ENCODE measurements at places on chromosomes 6 and 20.

DNA sequence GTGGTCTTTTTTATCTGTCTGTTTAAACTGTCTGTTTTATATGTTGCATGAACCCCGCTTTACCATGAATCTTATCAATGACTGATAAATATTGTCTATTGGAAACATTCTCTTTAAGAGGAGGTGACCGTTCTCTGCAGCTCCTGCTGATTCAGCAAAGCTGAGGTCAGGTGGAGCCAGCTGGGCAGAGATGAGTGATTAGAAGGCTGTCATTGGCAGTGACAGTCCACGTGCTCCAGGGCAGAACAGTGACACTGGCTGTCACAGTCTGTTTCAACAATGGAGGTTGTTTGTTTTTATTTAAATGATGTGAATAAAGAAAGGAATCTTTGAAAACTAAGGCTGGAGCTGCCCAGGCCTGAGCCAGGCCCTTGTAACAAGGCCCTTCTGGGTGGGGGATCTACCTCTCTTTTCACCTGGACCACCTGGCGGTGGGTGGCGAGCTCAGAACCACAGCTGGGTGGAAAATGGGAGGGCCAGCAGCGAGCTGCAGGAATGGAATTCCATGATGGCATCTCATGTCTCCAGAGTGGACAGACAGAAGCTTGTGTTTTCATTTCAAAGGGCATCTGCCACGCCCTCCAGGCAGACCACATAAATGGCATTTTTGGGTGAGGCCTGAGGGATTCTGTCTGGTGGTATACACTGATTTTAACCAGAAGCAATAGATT lies 12.6 kb downstream of the SYNJ2 start:
- no peak for DNase-seq

DNA sequence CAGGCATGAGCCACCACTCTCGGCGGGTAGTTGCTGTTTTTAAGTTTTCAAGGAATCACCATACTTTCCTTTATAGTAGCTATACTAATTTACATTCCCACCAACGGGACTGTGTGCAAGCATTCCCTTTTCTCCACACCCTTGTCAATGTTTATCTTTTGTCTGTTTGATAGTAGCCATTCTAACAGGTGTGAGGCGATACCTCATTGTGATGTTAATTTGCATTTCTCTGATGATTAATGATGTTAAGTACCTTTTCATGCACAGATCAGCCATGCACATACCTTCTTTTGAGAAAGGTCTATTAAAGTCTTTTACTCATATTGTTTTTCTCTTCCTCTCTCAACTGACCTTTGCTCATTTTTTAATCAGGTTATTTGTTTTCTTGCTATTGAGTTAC lies 43.0 kb upstream of the CCND3 start:
- no peak for DNase-seq

DNA sequence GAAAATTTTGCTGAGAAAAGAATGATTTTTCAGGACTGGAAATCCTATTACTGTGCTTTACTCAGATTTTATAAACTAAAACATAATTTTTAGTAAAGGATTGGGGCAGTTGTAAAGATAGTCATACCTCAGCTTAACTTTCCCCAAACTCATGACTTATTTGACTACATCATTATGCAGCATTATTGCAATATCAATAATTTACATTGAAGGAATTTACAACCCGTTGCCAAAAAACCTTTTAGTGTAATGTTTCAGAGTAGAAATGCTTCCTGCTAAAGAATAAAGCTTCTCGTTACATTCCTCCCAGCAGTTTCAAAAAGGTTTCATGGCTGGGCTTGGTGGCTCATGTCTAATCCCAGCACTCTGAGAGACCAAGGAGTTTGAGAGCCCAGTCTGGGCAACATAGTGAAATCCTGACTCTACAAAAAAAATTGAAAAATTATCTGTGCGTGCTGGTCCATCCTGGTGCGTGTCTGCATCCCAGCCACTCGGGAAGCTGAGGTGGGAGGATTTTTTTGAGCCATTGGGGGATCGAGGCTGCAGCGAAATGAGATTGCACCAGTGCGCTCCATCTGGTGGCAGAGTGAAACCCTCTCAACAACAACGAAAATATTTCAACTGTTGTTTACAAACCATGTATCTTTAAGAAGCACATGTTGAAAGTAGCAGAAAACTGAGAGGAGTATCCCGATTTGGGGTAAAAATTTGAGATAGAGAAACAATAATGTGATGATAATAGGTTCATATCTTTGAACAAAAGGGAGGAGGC lies 4.4 kb downstream of the AMD1 start:
- peak; percentile 67 for DNase-seq

DNA sequence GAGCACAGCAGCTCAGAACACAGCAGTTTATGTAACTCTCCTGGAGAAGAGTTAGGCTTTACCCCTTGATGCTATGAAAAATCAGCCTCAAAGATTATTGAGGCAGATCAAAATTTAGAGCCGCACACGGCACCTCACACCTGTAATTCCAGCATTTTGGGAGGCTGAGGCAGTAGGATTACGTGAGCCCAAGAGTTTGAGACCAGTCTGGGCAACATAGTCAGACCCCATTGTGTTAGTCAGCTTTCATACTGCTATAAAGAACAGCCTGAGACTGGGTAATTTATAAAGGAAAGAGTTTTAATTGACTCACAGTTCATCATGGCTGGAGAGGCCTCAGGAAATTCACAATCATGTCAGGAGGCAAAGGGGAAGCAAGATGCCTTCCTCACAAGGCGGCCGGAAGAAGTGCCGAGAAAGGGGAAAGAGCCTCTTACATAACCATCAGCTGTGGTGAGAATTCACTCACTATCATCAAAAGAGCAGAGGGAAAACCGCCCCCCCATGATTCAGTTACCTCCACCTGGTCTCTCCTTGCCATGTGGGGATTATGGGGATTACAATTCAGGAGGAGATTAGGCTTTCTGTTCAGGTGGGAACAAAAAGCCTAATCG lies 87.7 kb downstream of the SGK1 start:
- no peak for DNase-seq

- DNase-seq, result peak; percentile 9
These were observed 33.8 kb upstream of the SCRT2 start for GRCh38 chr20:709423-709822.

GRCh38 chr20:12557224-12557623 lies 451.5 kb upstream of the SPTLC3 start:
- DNase-seq, result no peak

GRCh38 chr20:21503345-21503744 lies 10.5 kb downstream of the NKX2-2 start:
- DNase-seq, result peak; percentile 28

GRCh38 chr6:157235600-157236039 lies 87.7 kb downstream of the TMEM242 start:
- peak; percentile 60 for DNase-seq

GRCh38 chr6:20458027-20458894 lies 56.6 kb downstream of the E2F3 start:
- DNase-seq, result no peak

DNA sequence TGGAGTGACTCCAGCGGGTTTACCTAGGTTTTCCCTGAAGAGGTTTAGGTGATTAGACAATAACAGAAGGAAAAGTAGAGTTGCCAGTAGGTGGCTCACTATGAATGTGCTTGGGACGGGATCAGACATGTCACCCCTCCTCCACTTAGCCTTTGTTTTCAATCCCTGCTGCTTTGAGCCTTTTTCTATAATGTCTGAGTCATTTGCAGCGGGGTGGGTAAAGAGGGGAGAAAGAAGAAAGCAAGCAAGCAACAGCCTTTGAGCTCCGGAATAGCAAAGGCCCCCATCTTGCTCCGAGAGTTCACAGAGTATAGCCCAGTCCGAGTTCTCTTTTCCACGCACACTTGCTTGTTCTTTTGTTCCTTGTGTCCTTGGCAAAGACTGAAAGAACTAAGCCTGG lies 129.1 kb downstream of the PACRG start:
- DNase-seq, result peak; percentile 89

GRCh38 chr6:35544769-35545361 lies 32.2 kb upstream of the TULP1 start:
- no peak for DNase-seq

DNA sequence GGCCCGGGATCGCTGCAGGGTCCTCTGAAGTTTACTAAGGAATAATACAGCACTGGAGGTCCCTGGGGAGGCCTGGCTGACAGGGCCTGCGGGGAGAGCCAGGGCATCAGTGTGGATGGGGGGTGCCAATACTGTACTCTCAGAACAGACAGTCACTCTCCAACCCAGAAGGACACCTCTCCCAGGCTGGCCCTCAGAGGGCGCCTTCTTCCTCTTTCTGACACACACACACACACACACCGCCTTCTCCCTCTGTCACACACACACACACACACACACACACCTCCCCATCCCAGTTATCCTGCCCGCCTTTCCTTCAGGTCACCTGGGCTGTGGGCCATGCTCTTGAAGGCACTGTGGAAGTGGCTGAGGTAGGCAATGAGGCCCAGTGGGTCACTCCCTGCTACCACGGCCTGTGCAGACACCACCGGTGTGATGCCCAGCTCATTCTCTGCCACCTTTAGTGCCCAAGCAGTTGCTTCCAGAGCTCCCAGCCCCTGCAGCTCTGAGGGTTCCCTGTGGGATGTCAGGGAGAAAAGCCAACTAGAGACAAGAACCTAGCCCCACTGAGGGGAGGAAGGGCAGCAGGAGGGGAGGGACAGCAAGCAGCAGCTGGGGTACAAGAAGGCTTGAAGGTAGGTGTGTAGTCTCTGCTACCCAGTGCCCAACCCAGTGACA lies 7.5 kb downstream of the SMPD2 start:
- peak; percentile 22 for DNase-seq

- DNase-seq, result no peak
These were observed 803.7 kb downstream of the GRIK2 start for GRCh38 chr6:102197211-102197610.

DNA sequence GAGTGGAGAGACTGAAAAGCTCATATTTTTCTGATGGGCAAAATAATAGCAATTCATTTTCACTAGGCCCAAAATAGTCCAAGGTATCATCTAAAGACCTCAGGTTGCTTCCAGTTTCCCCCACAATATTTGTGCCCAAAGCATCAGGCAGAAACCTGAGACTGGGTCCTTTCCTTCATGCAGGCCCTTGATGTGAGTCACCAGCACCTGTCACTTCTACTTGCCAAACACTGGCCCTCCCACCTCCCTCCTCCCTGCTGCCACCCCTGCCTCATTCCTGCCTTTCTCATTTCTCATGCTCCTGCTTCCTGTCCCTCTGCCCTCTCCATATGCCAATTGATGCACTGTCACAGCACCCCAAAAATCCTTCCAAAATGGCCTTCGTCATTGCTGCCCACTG lies 230.4 kb upstream of the CST7 start:
- DNase-seq, result no peak

- DNase-seq, result peak; percentile 83
These were observed 4.6 kb upstream of the REV3L start for GRCh38 chr6:111487661-111488060.

DNA sequence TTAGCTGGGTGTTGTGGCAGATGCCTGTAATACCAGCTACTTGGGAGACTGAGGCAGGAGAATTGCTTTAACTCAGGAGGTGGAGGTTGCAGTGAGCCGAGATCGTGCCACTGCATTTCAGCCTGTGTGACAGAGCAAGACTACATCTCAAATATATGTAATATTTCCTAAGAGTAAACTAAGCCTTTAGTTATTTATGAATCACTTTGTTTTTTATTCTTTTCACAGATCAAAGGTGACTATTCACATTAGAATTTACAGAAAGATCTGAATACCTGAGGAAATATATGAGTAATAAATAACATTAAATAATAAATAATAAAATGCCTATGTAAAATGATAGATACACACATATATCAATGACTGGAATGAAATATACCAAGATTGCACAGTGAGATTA lies 630.8 kb upstream of the IMPG1 start:
- DNase-seq, result no peak

- peak; percentile 91 for DNase-seq
These were observed at the start of gene SPEF1 for GRCh38 chr20:3781153-3781910. Gene SPEF1 (minus strand): TSS chr20:3781448. CDS start chr20:3781287, 161 bp downstream.

DNA sequence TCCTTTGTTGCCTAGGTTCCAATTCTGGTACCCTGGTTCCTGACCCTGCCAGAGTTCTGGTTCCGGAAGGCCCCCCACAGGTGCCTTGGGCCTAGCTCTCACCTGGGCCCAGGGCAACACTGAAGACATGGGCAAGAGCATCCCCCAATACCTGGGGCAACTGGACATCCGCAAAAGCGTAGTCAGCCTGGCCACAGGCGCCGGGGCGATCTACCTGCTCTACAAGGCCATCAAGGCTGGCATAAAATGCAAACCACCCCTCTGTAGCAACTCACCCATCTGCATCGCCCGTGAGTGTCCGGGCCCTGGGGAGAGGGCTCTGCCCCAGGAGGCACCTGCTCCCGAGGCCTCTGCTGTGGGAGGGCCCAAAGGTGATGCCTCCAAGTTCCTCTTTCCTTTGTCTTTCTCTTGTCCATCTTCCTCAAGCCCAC lies at the start of gene ARMC12:
Gene ARMC12, plus strand, starts transcription at position 51 of the 431 bp plus-strand sequence. Its CDS starts 77 bp downstream, at position 128.
- DNase-seq, result no peak

- peak; percentile 2 for DNase-seq
These were observed 179.4 kb downstream of the ERMARD start for GRCh38 chr6:169930799-169931198.

- DNase-seq, result no peak
These were observed 30.1 kb downstream of the CITED2 start for GRCh38 chr6:139344186-139344963.

DNA sequence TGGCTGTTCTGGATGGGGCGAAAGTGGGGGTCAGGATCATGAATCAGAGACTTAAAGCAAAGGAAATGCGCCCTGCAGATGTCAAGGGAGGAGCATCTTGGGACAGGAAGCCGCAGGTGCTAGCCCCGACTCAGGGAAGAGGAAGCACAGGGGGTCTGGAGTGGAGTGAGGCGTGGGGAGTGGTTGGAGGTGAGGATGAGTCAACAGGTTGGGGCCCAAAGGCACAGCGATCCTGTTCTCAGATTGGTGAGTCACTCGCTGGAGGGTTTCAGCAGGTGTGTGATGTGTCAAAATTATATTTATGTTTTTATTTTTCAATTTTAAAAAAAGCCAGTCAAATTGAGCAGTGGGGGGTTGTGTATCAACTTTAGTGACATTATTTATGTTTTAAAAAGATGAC lies 19.0 kb downstream of the PACSIN1 start:
- DNase-seq, result no peak

GRCh38 chr20:31956556-31957526 lies 5.0 kb upstream of the PDRG1 start:
- no peak for DNase-seq

- no peak for DNase-seq
These were observed 464 bp downstream of the EHMT2 start for GRCh38 chr6:31896856-31897611.

- no peak for DNase-seq
These were observed 328.5 kb upstream of the MAP3K7 start for GRCh38 chr6:90915224-90915915.

DNA sequence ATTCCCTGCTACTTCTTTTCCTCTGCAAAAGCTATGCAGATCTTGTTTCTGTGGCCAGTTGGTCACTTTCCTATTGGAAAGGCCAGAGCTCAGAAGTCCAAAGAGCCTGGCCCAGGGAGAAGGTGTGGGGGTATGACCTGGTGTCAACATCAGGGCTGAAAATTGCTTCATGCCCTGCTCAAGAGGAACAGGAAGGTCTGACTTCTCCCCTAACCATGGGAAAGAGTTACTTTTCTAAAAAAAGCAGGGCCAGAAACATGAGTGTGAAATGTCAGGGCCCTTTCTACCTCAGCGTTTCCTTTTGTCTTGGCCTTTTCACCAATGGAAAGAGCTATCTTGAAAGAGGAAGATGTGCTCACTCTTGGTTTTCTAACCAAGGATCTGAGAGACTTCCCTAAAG lies 117.4 kb downstream of the MAFB start:
- no peak for DNase-seq
